ENCODE measurements at places on chromosomes 12 and 14.

DNA sequence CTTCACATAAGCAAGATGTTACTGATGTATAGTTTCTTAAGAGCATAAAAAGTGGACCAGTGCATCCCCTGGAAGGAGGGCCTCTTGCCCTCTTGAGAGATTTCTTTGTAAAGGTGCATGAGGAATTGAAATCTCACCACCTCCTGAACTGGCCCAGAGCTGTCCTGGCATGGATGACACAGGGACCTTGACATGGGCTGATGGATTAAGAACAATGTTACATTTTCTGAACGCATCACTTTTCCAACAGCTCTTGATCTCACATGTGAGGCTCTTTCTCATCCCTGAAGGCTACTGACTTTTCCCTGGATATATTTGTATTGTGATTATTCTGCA, 360.4 kb downstream of the RGS6 start:
- DNase-seq, result no peak

- DNase-seq, result peak; percentile 37
Observed at GRCh38 chr14:104795781-104796686, 486 bp upstream of the AKT1 start.

GRCh38 chr12:46370792-46371717, 1.5 kb downstream of the SLC38A2 start:
- DNase-seq, result peak; percentile 91

DNA sequence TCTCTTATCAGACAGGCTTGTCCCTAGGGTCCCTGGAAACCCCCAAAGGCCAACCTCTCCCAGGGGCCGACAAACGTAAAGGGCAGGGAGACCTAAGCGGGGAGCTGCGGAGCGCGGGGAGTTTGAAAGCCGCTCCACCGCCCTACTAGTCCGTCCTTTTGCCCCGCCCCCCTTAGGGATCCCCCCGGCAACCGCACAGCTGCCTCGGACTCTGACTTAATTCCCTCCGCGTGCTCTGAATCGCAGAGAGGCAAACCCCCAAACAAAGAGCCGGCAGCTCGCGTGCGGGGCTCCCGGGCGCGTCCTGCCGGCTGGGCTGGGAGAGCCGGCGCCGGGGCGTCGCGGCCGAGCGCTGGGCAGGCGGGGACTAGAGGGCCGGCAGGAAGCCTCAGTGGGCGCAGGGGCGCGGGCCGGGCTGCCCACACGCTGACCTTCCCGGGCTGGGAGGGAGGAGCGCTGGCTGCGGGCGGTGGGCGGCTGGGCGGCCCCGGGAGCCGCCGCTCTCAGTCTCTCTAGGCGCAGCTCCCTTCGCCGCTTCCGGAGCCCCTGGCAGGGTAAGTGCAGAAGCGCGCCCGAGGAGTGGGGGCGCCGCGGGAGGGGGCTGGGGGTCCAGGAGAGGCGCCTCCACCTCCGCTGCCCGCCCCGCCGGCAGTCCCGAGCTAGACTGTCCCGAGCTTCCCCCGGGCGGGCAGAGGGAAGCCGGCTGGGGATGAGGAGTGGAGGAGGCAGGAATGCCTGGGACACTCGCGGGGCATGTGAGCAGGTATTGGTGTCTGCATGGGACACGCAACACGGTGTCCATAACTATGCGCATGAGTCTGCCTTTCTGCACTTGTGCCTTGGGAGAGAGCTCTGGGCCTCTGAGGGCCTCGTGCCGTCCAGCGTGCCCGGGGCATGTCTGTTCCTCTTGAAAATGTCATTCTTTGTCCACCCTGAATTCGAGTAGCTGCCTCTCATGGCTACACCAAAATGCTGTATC, at the start of gene TSPAN11:
TSPAN11 (plus strand) TSS at position 506 of the 979 bp plus-strand sequence. CDS start 27,244 bp downstream, outside the sequence.
- no peak for DNase-seq

DNA sequence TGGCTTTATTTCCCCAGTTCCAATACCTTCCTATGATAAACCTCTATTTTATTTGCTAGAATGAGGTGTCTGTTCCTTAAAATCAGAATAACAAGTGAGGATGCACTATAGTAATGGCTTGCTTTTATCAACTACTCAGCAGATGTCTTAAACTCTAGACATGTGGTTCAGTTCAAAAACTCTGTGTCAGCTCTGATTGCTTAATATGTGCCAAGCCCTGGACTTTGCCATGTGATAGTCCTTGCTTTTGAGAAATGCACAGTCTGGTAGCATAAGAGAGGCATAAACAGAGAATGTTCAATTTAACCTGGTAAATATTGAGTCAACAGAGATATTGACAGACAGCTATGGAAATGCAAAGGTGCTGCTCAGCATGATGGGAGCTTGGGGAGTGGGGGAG, 254.8 kb downstream of the PDZRN4 start:
- DNase-seq, result peak; percentile 24

DNA sequence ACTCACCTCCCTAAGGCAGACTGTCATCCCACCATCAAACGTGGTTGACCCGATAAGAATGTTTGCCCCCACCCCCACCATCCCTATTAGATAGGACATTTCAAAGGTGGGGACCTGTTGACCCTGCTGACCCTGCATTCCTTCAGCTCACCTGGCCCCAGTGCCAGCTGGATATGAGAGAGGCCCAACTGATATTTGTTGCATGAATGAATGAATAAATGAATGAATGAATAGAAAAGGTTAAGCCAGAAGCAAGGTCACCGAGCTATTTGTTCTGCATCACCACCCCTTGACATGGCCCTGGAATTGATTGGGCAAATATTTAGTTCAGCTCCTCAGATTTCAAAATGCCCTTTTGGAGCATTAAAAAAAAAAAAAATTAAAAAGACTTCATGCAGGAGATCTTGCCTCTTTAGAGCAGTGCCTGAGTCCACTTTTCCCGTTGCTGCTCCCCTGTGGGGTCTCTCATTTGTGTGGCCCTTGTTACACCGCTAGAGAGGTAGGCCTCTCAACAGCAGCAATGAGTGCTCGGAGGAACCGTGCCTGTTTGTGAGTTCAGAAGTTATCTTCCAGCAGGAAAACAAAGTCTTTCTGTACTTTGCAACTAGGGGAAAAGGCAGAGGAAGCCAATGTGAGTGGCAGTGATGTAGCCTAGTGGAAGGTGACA, 8.5 kb upstream of the SERPINA5 start:
- no peak for DNase-seq

DNA sequence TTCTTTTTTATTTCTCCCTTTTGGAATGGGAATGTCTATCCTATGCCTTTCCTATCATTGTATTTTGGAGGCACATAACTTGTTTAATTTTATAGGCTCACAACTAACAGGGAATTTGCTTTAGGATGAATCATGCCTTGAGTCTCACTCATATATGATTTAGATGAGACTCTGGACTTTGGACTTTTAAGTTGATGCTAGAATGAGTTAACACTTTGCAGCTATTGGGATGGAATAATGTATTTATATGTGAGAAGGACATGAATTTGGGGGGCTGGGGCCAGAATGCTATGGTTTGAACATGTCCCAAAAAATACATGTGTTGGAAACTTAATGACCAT, 365.3 kb downstream of the ZFP36L1 start:
- no peak for DNase-seq

- no peak for DNase-seq
Observed at GRCh38 chr12:94670075-94670474, 19.7 kb upstream of the TMCC3 start.

DNA sequence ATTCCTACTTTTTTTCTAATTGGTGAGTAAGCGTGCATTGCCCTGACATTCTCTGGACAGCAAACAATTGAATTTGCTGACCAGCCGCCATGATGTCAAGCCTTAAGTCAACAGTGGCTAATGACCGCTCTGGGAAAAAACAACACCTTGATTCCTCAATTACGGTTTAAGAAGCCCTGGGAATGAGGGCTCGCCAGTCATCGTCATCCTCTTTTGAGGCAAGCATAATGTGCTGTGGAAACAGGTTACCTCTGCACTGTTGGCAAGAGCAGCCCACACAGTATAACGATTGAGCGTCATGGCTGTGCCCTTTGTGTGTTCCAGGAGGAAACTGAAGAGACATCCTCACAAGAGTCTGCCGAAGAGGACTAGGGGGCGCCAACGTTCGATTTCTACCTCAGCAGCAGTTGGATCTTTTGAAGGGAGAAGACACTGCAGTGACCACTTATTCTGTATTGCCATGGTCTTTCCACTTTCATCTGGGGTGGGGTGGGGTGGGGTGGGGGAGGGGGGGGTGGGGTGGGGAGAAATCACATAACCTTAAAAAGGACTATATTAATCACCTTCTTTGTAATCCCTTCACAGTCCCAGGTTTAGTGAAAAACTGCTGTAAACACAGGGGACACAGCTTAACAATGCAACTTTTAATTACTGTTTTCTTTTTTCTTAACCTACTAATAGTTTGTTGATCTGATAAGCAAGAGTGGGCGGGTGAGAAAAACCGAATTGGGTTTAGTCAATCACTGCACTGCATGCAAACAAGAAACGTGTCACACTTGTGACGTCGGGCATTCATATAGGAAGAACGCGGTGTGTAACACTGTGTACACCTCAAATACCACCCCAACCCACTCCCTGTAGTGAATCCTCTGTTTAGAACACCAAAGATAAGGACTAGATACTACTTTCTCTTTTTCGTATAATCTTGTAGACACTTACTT, 138.9 kb downstream of the HMGA2 start:
- peak; percentile 21 for DNase-seq

- DNase-seq, result no peak
Observed at GRCh38 chr12:122067966-122068365, 10.6 kb upstream of the MLXIP start.

- no peak for DNase-seq
Observed at GRCh38 chr12:48510111-48510510, 15.3 kb upstream of the OR8S1 start.

GRCh38 chr12:113844495-113845210, 121.5 kb downstream of the RBM19 start:
- DNase-seq, result no peak

DNA sequence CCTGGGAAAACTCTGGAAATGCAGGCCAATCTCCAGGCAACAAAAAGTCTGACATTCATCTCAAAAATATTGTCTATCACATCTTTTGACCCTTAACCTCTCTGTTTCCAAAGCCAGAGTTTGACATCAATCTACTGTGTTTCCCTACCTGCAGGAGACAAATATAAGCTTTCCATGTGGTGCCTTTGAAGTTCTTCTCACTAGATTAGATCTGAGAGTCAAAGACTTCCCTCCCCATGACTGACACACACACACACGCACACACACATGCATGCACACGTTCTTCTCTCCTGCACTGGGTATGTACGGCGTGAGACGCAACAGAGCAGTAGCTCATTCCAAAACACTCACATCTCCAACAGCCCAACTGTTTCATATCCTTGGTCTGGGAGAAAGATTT, 8.1 kb upstream of the ITPR2 start:
- DNase-seq, result no peak

DNA sequence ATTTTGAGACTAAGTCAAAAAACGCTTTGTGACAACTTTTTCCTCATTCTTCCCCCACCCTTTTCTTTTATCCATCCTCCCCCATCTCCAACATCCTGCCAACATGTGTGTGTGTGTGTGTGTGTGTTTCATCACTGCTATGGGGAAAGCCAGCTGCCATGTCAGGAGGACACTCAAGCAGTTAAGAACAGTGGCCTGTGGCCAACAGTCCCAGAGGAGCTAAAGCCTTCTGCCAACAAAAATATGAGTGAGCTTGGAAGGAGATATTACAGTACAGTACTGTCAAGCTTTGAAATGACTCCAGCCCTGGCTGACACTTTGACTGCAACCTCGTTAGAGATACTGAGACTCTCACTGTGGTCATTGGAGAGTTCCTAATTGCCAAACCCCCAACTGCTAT, 5.0 kb upstream of the CSRP2 start:
- no peak for DNase-seq

DNA sequence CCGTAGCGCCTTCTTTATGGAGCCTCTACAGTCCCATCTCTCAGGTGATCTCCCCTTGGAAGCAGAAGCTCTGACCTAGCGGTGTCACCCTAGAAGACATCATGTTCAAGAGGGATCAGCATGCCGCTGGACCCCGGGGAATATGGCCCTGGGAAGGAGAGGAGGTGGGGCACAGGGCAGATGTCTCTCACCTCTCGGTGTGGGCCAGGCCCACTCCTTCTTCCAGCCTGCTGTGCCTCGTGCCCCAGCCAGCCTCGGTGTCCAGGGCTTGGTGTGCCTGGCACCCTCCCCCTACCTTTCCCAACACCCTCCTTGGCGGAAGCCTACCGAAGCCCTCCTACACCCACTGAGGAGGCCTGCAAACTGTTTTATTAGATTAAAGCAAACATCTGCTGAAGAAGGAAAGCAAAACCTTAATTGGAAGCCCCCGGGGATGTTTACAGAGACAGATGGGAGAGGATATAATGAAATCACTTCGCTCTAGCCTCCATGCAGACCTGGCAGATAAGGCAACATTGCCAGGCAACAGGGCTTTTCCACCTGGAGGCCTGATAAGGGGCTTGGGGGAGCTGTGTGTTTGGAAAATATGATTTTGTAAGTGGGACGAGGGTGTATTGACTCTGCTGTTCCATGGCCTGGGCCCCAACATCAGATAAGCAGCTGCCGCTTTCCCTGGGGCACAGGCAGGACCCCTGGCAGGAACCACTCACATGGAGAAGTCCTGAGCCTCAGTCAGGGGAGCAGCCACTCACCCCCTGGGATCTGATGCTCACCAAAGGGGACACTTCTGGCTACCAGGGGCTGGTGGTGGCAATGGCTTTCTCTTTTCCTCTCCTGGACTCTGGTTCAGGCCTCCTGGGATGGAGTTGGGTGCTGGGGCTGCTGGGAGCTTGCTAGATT, 5.7 kb upstream of the CHGA start:
- DNase-seq, result no peak

DNA sequence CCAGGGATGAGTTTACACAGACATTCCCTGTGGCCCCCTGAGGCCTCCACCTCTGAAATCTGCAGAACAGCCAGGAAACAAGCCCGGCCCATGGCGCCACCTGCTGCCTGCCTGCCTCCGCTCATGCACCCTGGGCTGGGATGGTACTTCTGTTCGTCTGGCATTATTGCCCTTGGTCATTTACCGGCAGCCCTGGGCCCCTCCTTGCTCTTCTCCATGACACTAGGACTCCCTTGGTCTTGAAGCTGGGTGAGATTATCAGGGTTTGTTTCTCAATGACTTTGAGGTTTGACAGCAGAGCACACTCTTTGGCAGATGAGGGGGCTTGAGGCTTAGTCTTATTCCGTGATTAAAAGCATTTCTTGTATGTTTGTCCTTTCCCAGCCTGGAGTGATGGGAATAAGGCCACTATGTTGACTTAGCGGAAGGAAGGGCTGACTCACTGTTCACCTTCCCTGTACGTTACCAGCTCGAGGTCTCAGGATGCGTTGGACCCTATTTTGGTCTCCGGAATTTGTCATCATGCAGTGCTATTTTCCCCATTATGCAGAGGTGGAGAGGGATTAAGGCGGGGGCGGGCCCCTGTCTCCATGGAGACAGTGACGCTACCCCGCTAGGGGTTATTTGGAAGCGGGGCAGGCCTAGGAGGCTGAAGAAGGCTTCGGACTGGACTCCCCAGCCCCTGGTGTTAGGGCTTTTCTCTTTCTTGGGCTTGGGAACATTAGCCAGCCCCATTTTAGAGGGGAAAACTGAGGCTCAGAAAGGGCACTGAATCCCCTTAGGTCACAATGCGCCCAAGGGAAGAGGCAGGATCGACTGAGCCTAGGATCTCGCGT, 706 bp upstream of the PEX5 start:
- DNase-seq, result peak; percentile 43

GRCh38 chr14:50946234-50946935, 2.1 kb upstream of the PYGL start:
- DNase-seq, result no peak

- DNase-seq, result peak; percentile 30
Observed at GRCh38 chr12:11748903-11749302, 99.4 kb downstream of the ETV6 start.

Measured in inflammatory macrophage treated with lipopolysaccharide for 4 hours (primary cell).